Frontal cortex (tissue), 4 donors: ENCODE measurements at places on chromosomes 3 and 15. TPM values are rescaled to one million over a fixed set of nuclear protein-coding genes. Genes with fewer than 3 reads are reported as not detected.

The MST1R gene
- total RNA-seq: 0.41 TPM

The ZNF660 gene
- total RNA-seq: 11.8 TPM

The NECTIN3 gene
- total RNA-seq: 157 TPM

GRCh38 chr3:113223475-113224281 lies 12.3 kb downstream of the BOC start:
- DNase-seq: no peak

- no peak for DNase-seq
These were observed 79.6 kb downstream of the TP63 start for GRCh38 chr3:189710620-189711402.

- no peak for DNase-seq
These were observed 87.3 kb upstream of the ROPN1 start for GRCh38 chr3:124078953-124079911.

DNA sequence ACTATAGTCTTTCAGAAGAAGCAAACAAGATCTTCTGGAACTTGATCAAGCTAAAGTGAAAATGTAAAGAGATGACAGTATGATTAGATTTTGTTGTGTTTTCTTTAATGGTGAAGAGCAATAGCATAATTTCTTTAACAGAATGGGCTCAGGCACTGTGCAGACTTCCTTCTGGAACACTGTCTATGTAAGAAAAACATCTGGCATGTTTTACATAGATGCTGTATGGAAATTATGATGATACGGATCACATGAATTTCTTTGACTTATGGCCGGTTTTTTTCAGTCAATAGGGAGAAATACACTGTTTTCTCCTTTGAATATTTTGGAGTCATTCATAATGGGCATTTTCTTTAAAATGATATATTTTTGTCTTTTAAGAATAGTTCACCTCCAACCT lies 42.6 kb downstream of the PHLDB2 start:
- DNase-seq: no peak

DNA sequence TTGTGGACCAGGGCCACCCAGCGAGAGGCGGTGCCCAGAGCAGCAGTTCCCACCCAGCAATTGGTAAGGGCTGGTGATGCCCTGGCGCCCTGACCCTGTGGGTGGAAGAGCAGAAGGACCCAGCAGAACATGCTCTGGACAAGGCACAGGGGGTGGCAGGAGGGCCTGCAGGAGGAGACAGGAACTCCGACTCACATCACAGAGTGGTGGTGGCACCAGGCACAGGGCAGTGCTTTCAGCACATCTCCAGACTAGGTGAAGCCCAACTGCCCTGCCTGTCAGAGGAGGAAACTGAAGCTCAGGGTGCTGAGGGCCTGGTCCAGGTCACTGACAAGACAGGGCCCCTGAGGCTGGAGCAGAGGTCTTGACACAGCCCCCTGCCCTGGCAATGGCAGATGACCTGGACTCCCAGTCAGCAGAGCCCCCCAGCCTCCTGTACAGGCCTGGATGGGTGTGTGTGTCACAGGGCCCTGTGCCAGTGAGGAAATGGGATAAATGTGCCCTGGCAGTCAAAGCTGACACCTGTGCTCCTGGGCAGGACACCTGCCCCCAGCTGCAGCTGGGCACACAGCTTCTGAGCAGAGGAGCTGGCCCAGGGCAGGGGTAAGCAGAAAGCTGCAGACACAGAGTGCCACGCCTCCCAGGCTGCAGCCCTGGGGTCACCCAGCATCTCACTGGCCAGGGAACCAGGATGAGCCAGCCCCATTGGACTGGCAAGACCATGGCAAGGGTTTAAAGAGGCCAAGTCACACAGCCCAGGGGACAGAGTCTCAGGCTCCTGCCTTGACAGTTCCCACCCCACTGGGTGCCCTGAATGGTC lies 11.4 kb downstream of the KLF15 start:
- DNase-seq: no peak
